ENCODE measurements at places on chromosomes 6 and 20.

- DNase-seq, result no peak
These were observed 130.5 kb downstream of the HFE start for GRCh38 chr6:26217714-26218075.

DNA sequence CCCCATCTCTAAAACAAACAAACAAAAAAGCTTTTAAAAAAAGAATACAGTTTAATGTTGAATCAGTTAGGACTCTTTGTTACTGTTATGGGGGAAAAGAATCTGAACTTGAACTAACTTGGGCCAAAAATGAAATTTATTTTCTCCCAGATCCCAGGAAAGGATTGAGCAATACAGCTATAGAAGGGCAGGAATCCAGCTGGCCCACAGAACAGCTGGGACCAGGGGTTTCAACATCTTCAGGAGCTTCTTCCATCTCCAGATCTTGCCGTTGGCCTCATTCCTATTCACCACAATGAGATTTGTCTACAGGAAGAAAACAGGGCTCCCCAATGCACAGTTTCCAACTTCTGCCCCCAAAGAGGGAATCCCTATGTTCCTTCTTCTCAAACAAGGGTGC is 43.2 kb upstream of the AKAP12 start:
- no peak for DNase-seq

GRCh38 chr6:145360865-145361264 is 374.5 kb downstream of the EPM2A start:
- no peak for DNase-seq

DNA sequence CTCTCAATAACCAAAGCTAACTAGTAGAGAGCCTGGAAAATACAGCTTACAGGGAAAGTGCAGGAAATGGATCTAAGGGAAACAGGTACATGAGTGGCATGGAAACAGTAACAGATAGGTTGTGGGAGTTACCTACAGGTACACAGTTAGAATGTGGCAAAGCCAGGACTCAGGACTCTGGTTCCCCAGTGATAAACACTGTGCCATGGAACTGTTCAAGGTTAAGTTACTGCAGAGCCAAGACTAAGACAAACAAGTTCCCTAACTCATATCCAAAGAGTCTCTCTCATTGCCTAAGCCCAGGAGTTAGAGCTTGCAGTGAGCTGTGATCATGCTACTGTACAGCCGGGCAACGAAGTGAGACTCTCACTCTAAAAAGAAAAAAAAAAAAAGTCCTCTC is 6.6 kb downstream of the MED20 start:
- DNase-seq, result no peak

GRCh38 chr6:89273816-89274215 is 41.3 kb downstream of the GABRR2 start:
- DNase-seq, result no peak

GRCh38 chr6:30144811-30145210 is 8.9 kb downstream of the TRIM40 start:
- DNase-seq, result no peak

DNA sequence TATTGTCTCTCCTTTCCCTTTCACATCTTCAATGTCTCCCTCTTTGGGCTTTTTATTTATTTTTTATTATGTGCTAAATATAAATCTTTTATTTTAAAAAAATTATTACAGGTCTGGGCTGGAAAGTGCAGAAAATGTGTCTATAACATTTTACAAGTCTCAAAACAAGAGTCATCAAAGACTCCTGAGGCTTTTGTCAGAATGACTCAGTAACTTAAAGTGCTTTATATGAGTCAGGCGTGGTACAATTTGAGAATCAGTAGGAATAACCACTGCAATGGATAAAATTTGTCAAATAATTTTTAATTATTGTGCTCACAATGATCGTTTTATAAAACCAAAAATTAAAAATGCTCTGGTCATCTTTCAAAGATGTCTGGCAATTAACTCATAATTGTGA is 193.9 kb downstream of the MMUT start:
- DNase-seq, result no peak

- no peak for DNase-seq
These were observed 81.8 kb upstream of the SPACA1 start for GRCh38 chr6:87965806-87966205.

- DNase-seq, result no peak
These were observed 436.0 kb downstream of the PLCB1 start for GRCh38 chr20:8568075-8568474.

DNA sequence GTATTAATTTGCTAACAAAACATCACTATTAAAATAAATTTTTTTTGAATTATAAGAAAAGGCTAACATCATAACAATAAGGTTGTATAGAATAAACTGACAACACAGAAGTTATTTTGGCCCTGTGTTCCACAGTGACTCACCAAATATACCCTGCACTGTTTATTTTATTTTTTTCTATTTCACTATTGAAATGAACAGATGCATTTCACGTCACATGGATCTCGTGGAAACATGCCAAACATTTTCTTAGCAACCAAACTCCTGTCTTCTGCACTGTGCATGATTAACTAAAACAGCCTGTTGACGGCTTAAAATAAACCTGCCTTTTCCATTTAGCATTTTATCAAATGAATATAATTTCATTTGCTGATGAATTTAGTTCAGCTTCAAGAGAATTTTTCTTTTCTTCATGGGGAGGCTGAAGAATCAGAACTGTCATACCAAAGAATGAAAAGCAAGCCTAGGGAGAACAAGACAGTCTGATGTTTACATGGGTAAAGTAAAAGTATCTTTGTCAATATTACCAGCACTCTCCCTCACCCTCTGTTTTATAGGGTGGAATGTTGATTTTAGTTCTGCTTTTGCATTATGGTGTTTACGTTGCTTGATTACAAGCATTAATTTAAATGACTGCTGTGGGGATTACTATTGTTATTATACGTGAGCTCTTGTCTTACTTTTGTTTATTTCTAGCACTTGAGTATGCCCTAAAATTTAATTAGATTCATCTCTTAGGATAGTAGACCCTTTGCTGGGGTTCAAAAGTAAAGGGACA is 115.3 kb downstream of the LCA5 start:
- DNase-seq, result no peak

GRCh38 chr6:155171747-155172449 is 91.9 kb upstream of the CLDN20 start:
- no peak for DNase-seq

DNA sequence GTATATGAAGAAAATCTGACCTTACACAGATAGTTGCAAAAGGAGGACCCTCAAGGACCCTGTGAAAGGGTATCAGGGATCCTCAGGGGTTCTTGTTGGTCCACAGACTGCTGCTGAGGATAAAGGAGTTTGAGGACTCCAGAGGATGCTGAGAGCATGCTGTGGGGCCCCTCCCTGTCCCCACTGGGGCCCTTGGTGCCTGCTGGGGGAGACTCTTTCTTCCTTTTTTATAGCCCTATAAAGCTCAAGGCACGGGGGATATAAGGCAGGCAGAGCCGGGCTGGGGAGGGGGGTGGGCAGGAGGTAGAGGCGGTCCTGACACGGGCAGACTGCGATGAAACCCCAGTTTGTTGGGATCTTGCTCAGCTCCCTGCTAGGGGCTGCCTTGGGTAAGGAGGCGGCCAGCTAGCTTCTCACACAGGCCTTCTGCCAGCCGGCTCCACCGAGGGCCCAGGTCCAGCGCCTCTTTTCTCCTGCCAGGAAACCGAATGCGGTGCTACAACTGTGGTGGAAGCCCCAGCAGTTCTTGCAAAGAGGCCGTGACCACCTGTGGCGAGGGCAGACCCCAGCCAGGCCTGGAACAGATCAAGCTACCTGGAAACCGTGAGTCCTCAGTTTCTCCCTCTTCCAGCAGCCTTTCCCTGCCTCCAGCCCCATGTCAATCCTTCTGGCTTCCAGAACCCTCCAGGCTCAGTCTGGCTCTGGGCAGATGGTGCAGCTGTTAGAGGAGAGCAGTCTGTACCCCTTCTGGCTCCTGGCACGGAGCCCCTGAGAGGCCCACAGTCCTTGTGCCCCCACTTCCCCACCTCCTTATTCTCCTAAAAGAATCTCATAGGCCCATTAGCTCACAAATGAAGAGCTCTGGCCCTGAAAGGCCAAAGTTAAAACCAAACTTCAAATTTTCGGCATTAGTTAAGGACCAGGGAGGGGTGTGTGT is at the start of gene LY6G6D:
LY6G6D (plus strand) TSS at position 327 of the 937 bp plus-strand sequence; CDS start at position 335, 8 bp downstream.
- no peak for DNase-seq

DNA sequence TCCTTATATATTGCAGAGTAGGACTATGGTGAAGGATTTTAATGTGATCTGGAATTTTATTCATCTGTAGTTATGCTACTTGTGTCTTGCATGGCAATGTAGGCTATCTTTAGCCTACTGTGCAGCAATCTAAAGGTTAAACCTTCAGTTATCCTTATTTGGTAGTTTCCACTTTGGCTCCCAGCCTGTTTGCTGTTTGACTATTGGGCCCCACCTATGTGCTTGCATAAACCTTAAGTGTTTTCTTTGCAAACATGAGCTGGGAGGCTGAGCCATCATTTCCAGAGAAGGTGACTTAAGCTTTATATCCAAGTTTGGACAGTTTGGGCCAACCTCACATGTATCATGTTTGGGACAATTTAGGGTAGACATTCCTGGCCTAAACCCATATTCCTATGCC is 537.5 kb downstream of the BTBD3 start:
- no peak for DNase-seq

DNA sequence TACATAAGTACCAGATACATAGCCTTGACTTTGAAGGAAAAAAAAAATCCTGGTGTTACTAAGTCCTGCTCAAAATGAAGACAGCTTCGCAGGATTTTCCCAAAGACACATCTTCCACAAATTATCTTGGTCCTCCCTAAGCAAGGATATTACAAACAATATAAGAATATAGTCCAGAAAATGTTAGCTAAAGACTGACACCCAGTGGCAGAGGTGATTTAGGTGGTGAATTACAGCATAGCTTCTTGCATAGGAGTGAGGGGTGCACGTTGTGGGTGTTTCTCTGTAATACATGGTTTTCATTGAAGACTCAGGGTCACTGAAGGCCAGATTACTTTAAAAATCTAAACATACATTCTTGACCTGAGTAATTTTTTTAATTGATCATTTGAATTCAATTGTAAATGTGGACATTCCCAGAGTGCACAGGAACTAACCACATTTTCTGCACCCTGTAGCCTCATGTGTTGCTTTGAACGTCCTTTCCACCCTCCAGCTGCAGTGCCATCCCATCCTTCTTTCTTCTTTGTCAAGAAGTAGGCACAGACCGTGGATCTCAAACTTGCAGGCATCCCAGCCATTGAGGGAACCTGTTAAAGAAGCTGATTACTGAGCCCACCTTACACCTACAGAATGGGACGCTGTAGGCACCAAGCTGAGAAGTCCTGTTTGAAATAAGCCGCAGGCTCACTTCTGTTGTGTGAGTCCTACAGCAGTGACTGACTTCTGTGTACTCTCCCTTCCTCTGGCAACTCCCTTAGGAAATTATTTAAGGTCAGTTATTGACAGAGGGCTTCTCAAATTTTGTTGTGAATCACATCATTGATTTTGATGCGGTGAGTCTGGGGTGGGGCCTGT is 102.6 kb downstream of the PERP start:
- no peak for DNase-seq
